ENCODE measurements at places on chromosomes 7 and 10. TPM values are rescaled to one million over a fixed set of nuclear protein-coding genes. Genes with fewer than 3 reads are reported as not detected.

SPDYE5 gene
- polyA plus RNA-seq, result 3.0 TPM

OPTN gene
- 32.6 TPM for polyA plus RNA-seq

C10orf95 gene
- polyA plus RNA-seq, result 2.1 TPM

PRKCQ gene
- 6.4 TPM for polyA plus RNA-seq

BHLHA15 gene
- polyA plus RNA-seq, result 0.48 TPM

ZPBP gene
- not detected for polyA plus RNA-seq

CRPPA gene
- 3.6 TPM for polyA plus RNA-seq

VDAC2 gene
- polyA plus RNA-seq, result 163 TPM

PNLIPRP3 gene
- polyA plus RNA-seq, result not detected

INA gene
- polyA plus RNA-seq, result 0.46 TPM

CCL24 gene
- 0.42 TPM for polyA plus RNA-seq

TMEM139 gene
- 7.5 TPM for polyA plus RNA-seq

TRIL gene
- 47.6 TPM for polyA plus RNA-seq

AVPI1 gene
- polyA plus RNA-seq, result 5.8 TPM

CYCS gene
- 76.6 TPM for polyA plus RNA-seq

C7orf33 gene
- polyA plus RNA-seq, result not detected

MYH16 gene
- 0.07 TPM for polyA plus RNA-seq

ECHDC3 gene
- 10.8 TPM for polyA plus RNA-seq

ATP6V0A4 gene
- 0.69 TPM for polyA plus RNA-seq

Measured in right lung (tissue), 10 donors.